Right cardiac atrium (tissue), 5 donors: ENCODE measurements at places on chromosomes 16 and 17. TPM values are rescaled to one million over a fixed set of nuclear protein-coding genes. Genes with fewer than 3 reads are reported as not detected.

The KCNJ12 gene
- 9.8 TPM for total RNA-seq

The TLCD1 gene
- total RNA-seq, result 2.6 TPM

DNA sequence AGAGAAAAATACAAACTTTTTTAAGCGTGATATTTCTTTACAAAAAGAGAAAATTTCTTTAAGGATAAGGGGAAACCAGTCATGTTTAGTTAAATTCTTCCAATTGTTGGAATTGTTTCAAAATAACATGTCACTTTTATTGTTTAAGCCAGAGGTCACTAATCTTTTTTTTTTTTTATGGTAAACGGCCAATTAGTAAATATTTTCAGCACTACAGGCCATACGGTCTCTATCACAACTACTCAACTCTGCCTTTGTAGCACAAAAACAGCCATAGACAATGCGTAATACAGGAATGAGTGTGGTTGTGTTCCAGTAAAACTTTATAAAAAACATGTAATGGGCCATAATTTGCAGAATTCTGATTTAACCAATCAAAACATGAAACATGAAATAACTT is 401.4 kb downstream of the GRIN2A start:
- DNase-seq, result no peak

- DNase-seq, result no peak
These were observed 240.8 kb downstream of the STX8 start for GRCh38 chr17:9334536-9335446.

- no peak for DNase-seq
These were observed 31.9 kb downstream of the SLFN11 start for GRCh38 chr17:35341411-35341992.
